COR-L47 (cell line): ENCODE measurements at places on chromosomes 5 and 9.

GRCh38 chr5:36945687-36946086 is 69.1 kb downstream of the NIPBL start:
- DNase-seq = no peak

DNA sequence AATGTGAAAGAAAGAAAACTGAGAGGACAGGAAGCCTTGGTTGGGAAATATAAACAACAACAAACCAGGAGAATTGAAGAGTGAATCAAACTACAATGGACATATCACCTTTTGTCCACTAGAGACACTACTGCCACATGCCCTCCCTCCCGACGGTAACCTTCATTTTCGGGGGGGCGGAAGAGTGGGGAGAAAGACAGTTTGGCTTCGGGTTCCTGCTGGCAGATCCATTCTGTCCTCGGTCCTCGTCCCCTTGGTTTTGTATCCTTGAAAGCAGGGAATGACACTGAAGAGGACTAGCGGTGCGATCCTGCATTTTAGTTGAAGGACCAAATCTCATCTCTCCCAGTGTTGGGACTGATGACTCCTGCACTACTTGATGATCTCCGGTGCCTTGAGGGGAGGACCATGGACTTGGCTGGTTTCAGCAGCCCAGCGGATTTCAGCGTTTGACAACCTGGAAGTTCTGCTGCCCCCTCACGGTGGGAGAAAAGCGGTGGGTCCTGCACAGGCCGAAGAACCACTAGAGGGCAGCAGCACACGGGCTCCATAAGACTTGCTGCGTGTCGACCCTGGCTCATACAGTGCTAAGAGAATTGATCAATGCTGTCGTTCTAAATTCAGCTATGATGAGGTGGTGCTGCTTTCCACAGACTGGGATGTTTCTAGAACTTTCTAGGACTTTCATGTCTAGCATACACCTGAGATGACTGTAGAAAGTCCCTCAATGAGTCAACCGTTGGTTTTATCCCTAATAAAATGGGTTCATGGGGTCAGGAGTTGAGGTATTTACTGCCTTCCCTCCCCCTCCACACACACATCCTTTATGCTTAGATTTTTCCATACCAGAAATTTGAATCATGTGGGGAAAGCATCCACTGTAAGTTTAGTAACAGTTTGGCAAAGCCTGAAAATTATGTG is 15.1 kb upstream of the ZNF131 start:
- peak; percentile 95 for DNase-seq

DNA sequence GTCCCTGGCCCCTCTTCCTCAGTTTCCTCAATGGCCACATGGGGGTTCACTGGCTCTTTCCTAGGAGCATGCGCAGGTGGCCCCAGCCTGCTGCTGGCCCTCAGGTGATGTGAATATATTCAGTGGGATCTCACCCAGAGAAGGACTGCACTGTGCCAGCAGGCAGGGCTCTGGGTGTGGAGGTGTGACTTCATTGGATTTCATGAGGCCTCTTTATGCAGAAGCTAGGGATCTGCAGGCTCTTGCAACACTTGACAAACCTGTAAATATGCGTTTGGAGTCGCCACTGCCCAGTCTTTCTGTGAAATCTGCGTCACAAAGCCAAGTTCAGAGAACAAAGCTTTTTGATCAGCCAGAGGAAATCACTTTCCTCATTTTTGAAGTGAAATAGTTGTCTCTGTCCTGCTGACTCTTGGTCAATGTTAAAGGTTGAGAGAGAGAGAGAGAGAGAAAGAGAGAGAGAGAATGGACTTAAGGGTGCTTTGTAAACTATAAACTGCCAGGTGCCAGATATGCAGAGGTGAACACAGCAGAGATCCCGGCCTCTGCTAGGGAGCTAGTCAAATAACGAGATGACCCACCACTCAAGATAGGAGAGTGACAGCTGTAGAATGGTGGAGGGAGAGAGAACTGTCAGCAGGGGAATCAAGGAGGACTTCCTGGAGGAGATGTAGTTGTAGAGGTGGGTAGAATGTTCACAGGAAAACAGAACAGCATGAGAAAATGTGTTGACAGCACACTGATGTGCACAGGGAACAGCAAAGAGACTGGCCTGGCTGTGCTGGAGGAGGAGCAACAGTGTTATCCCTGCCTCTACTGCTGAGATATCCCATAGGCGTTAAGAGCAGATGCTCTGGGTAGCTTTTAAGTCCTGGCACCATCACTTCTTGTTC is 167.0 kb upstream of the ZNF618 start:
- DNase-seq = no peak

- no peak for DNase-seq
These were observed 123.5 kb downstream of the RASEF start for GRCh38 chr9:82939451-82939850.

DNA sequence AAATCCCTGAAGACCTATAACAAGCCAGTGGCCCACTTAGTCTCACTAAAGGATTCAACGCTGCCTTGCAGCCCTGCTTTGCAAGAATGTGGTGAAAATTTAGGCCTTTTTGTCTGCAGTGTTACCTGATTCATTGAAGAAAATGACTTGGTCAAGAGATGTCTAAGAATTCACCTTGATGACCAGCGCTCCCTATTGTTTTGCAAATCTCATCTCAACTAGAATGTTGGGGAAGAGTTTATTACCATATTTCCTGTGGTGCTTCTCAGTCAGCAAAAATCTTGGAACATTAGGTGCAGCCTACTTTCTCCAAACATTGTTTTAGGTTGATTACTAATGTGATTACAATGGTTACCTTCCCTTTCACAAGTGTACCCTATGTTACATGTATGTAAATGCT is 53.5 kb downstream of the PLK2 start:
- DNase-seq = no peak

- no peak for DNase-seq
These were observed 146.5 kb upstream of the TLX3 start for GRCh38 chr5:171162596-171162995.
